LHCN-M2 (cell line): ENCODE measurements at places on chromosomes 11 and 22. TPM values are rescaled to one million over a fixed set of nuclear protein-coding genes. Genes with fewer than 3 reads are reported as not detected.

DNA sequence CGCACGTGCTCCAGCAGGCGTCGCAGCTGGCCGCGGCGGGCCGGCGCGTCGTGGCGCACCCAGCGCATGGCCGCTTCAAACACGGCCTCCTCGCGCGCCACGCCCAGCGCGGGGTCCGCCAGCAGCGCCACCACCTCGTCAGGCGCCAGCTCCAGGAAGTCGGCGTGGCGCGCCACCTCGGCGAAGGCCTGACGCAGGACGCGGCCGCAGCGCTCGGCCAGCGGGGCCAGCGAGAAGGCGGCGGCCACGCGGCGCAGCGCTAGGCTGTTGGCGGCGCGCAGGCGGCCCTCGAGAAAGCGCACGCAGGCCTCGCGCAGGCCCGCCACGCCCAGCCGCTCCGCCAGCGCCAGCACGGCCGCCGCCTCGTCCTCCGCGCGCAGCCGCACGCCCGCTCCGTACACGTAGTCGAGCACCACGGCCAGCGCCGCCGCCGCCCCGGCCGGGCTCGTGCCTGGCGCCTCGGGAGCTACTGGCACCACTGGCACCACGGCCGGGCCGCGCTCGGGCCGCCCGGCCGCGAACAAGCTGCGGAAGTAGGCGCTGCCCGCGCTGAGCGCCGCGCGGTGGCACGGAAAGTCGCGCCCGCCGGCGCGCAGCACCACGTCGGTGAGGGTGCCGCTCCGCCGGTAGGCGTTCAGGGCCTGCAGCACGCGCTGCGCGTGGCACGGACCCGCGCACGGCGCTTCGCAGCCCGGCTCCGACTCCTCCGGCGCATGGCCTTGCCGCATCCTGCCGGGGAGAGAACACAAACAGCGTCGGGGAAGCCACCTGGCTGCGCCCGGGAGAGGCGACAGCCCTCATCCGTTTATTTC lies 2.9 kb downstream of the KLHL35 start:
- peak; percentile 59 for DNase-seq

The TBRG1 gene
- 33.7 and 35.8 TPM in 2 replicates for total RNA-seq

- DNase-seq: no peak
These were observed 106.2 kb upstream of the BID start for GRCh38 chr22:17880468-17880867.

The C11orf91 gene
- 1.1 TPM in 1 of 2 replicates, not detected in the other for total RNA-seq

- no peak for DNase-seq
These were observed 106.4 kb downstream of the BRD1 start for GRCh38 chr22:49721211-49721763.

The DEUP1 gene
- total RNA-seq: not detected in 2 replicates

- no peak for DNase-seq
These were observed 6.8 kb upstream of the SUN2 start for GRCh38 chr22:38762551-38762983.

- no peak for DNase-seq
These were observed 40.0 kb downstream of the NEU3 start for GRCh38 chr11:75028724-75029123.

The KCNQ1 gene
- total RNA-seq: not detected in 2 replicates

The RNF215 gene
- total RNA-seq: 36.0 and 39.5 TPM in 2 replicates

DNA sequence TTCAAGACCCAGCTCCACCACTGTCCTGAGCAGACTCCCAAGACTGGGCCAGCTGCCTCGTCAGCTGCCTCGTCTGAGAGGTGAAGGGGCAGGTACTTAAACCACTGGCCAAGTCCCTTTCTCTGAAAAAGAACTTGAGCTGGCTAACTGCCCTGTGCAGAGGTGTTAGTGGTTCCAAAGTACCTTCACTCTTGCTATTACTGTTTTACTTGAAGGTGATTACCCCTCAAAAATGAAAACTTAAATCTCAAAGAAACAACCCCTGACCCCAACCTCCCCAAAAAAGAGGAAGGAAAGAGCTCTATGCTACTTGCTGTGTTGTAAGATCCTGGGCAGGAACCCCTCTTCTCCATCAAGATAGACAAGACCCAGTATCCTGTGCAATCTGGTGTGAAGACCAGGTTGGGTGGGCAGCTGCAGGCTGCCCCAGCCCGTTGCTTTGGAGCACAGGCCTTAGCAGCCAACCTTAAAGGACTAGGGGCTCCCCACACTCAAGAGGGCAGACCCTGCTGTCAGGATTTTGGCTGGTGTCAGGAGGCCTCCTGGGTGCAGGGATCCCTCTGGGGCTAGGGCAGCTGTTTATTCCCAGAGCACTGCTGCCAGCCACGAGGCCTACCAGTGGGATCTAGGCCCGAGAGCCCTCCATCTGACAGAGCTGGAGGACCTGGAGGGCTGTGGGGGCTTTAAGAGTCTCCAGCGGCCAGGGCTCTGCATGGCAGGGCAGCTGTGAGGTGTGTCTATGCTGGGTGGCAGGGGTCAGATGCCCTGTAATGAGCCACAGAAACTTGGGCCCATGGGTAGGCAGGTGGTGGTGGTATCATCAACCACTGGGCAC lies 13.0 kb downstream of the GUCD1 start:
- DNase-seq: no peak

- DNase-seq: peak; percentile 96
These were observed 1.5 kb downstream of the LGALS1 start for GRCh38 chr22:37676736-37677492.

The SEC14L6 gene
- total RNA-seq: not detected in 2 replicates

- DNase-seq: no peak
These were observed 93.2 kb downstream of the TBC1D22A start for GRCh38 chr22:46855681-46856080.

DNA sequence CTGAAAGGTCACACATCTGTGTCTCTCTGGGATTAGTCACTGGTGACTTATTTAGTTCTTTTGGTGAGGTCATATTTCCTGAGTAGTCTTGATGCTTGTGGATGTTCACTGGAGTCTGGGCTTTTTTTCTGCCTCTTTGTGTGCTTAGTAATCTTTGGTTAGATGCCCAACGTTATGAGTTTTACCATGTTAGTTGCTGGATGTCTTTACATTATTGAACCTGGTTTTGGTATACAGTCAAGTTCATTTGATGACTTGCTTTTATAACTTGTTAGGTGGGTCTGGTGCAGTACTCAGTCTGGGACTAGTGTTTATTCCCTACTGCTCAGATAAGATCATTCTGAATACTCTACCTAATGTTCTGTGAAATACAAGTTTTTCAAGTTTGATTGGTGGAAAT lies 26.2 kb upstream of the SLC37A2 start:
- DNase-seq: peak; percentile 91

- DNase-seq: peak; percentile 61
These were observed 21.3 kb upstream of the PIK3IP1 start for GRCh38 chr22:31313366-31314147.

DNA sequence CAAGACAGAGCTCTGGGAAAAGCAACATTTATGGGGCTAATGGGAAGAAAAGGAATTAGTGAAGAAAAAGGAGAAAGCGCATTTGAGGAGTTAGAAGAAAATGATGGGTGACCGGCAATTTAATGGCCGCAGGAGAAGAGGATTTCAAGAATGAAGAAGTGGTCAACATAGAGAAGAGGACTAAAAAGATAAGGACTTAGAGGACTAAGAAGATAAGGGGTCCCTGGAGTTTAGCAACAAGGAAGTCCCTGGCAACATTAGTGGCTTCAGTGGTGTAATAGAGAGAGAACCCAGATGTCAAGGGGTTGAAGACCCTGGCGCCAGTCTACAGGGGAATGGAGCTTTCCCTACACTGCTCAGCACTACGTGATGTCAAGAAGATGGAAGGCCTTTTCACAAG lies 32.3 kb downstream of the WEE1 start:
- no peak for DNase-seq

- peak; percentile 27 for DNase-seq
These were observed 486 bp downstream of the NAP1L4 start for GRCh38 chr11:2991452-2992233.

DNA sequence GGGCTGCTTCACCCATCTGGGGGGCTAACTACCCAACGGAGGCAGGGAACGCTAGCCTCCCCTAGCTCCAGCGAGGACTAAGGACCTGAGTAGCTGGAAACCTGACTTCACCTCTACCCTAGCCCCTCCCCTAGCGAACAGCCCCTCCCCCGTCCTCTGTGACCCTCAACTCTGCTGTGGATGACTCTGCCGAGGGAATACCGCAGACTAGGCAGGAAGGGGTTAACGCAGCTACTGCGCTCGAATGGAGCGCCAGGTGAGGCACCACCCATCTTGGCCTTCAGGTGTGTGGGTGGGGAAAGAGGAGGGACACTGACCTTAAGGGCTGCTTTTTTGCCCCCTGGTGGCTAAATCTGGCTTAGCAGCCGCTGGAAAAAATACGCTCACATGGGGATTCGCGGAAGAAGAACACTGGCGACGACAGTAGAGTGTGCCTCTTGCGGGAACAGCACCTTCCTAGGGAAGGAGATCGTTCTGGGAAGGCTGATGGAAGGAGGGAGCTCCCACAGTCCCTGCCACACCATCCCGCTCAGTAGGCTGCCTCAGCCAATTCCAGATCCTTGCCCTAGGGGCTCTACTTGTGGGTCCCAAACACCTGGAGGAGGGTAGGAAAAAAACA lies 4.5 kb upstream of the BCL9L start:
- peak; percentile 62 for DNase-seq

DNA sequence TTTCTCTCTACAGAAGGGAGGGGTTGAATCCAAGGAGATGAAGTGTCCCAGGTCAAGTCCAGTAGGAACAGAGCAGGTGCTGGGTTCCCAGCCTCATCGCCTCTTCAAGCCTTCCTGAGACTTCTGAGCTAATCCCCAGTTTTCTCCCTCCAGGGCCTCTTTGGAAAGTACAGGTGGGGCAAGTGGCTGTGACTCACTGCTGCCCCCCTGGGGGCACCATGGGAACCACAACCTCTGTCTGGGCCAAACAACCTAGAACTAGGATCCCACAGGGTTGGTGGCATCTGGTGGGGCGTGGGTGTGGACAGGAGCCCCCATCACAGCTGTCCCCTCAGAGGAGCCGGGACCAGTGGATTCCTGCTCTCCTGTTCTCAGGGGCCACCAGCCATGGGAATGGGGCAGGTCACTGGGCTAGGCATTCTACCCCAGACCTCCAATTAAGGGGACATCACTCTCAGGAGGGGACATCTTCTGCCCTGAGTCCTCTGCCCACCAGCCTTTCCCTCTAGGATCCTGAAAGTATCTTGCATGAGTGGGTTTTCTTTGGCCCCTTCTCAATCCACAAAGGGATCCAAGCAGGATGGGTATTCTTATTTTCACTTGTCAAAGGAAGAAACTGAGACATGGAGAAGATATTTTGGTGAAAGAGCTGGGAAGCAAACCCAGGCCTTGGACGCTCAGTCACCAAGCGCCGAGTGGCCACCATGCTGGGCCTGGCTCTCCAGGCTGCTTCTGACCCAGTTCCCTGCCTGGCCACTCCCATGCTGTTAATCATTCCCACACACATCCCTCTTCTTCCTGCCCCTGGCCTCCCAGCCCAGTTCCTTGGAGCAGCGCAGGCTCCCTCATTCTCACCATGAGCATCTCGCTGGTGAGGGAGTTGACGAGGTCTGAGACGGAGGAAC lies 23.8 kb downstream of the LRRC10B start:
- no peak for DNase-seq

DNA sequence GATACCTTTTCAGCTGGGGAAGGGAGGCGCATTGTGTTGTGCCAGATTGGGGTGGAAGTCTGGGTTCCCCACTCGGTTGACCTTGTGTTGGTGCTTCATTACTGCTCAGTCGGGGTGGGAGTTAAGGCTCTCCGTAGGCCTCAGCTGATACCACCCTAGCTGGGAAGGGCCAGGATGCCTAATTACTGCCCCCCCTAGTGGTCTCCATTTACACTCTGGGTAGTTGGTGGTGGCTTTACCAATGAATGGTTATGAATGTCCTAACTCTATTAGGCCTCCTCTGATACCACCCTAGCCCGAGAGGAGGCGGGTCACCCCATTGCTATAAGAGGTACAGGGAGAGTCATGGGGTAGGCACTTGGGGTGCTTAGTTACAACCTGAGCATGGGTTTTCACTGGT lies 27.5 kb upstream of the HIKESHI start:
- DNase-seq: no peak

GRCh38 chr22:44297470-44298061 lies 15.2 kb downstream of the SHISAL1 start:
- no peak for DNase-seq

DNA sequence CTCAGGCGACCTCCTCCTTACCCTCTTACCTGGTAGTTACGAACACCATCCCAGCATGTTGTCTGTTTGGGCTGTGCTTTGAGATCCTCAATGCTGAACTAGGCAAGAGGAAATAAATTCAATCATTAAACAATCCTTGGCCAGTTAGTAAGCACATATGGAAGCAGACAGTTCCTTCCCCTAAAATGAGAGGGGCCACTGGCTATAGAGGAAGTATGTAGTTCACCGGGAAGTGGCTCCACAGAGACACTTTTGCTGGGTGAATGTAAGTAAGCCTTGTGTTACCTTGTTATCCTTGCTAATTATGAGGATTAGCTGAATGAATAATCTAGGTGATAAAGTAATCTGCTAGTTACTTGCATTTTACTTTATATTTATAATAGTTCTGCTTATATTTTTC lies 2.9 kb downstream of the THYN1 start:
- DNase-seq: no peak

DNA sequence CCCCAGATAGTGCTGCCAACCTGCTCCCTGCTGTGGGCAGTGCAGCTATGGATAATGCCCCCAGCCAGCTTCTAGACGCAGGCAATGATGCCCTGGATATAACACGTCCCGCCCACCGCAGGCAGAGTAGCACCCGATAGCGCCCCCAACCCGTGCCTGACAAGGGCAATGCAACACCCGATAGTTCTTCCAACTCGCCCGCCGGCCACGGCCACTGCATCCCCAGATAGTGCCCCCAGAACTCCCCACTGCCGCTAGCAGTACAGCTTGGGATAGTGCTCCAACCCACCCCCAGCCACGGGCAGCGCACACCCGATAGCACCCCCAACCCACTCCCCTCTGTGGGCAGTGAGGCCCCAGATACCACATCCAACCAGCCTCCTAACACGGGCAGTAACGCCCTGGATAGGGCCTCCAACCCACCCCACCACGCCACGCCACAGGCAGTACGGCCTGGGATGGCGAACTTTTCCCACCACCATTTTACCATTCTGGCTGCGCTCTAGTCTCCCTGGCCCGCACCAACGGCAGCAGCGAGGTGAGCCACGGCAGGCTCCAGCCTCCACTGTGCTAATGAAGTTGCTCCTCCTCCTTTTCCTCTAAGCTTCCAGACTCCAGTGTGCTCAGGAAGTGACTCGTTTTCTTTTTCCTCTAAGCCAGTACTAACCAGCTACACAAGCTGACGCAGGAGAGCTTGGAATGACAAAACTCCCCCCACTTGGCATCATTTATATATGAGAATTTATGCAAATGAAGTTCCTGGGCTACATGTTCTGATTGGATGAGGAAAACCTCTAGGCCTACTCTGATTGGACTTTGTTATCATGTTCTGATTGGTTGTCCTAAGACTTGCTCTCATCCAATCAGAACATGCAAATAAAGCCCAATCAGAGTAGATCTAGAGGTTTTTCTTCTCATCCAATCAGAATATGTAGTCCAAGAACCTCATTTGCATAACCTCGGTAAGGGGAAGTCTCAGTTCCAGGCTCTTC lies 3.0 kb upstream of the RFPL3 start:
- peak; percentile 15 for DNase-seq

The OSM gene
- not detected in 2 replicates for total RNA-seq

The POU2AF3 gene
- not detected in 2 replicates for total RNA-seq

GRCh38 chr11:31326470-31327148 lies 42.9 kb downstream of the DCDC1 start:
- DNase-seq: no peak
